ENCODE measurements at places on chromosomes 13 and 19.

- DNase-seq = no peak
Measured at GRCh38 chr19:16285769-16286498, 38.7 kb upstream of the KLF2 start.

DNA sequence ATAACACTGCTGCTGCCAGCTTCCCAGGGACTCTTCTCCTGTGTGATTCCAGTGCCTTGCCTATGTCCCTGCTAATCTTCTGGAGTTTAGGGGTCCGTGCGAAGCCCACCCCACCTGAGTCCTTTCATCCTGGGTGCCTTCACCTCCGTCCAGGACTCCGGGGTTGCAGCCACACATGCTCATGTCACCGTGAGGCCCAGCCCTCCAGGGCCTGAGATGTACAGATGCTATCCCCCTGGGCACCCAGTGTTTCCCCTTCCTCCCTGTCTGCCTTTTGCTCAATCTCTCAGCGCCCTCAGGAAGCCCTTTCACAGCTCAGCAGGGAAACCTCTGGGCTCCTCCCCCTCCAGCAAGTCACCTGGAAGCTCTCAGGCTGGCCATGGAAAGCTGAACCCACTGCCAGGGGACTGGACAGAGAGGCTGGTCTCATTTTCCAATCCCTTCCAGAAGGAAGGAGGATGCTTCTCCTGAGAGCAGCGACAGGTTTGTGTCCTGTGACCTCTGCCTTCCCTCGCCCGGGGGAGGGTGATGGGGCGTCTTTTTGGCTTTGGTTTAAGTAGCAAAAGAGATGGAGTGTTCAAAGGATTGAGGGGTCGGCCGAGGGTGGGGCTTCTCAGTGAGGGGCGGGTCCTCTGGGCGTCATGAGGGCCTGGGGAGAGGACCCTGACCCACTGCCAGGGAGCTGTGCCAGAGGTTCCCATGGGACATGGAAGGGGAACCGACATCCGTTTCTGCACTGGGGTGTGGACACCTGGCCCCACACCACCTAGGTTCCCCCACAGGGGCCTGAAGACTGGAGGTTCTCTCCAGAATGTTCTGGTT lies 30.8 kb upstream of the TFDP1 start:
- DNase-seq = no peak

GRCh38 chr13:85241060-85241459 lies 558.2 kb downstream of the SLITRK6 start:
- DNase-seq = no peak

DNA sequence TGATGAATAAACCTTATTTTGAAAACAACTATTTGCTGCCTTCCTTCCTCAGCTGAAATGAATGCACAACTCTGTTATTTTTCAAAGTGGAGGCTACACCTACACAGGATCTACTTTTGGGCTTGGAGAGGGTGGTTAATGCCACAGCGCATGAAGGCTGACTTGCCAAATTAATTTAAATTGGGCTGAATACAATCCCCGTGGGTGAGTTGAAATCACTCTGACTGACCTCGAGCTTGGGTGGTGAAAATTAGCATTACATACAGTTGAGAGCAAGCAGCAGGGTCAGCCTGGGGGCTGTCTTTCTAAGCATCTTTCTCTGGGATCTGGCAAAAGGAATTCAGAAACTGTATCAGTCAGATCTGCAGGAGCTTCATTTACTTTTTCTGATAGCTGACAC lies 38.5 kb downstream of the TPT1 start:
- DNase-seq = no peak

DNA sequence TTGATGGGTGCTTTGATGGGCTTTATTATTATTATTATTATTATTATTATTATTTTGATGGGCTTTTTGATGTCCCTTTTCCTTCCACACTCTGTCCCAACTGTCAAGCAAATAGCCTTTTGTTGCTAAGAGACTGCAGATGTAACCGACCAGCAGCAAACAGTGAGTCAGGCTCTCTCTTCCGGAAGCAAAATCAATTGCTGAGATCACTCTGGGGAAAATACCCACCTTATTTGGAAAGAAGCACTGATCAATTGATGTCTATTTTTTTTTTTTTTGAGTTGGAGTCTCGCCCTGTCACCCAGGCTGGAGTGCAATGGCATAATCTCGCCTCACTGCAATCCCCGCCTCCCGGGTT lies 2.9 kb downstream of the LDLR start:
- peak; percentile 49 for DNase-seq

- no peak for DNase-seq
Measured at GRCh38 chr19:30696514-30696913, 324.3 kb downstream of the ZNF536 start.
